Osteoblast (primary cell): ENCODE measurements at places on chromosomes 7 and 10.
A peak's percentile ranks its signal among the peaks of the same experiment; 100 is the strongest.

- DNase-seq = no peak
These were observed 13.4 kb upstream of the ARL4A start for GRCh38 chr7:12674053-12674452.

DNA sequence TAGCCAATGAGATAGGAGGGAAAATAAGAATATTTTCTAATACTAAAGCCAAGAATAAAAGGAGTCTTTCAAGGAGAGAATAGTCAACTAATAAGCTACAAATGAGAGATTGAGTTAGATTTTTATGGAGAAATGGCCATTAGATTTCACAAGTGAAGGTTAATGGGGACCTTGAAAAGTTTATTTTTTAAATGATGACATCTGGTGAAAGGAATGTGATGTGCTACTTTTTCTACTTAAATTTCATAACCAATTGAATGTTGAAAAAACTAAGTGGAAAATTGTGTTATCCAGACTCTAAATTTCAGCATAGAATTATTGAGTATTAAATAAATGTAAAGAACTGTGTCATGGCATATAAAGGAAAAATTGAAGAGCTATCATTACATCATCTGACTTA is 125.7 kb downstream of the TSPAN12 start:
- DNase-seq = no peak

- DNase-seq = no peak
These were observed 311.2 kb upstream of the SEMA3D start for GRCh38 chr7:85498031-85498430.

DNA sequence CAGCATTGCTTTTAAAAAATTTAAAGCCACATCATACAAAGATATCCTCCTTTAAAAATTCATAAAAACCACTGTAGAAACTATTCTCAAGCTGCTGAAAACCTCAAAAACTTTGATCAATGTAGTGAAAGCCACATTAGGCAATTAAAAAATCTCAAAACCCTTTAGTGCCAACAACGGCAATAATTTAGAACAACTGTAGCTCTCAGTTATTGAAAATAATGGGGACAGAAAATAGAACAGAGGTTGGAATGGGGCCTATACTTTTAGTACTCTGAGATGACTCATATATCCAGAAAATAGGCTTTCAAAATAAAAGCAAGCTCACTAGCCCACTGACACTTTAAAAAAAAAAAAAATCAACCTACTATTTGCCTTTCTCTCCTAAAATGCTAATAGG is 87.5 kb downstream of the GSAP start:
- DNase-seq = no peak

GRCh38 chr7:138214926-138215325 is 138.7 kb downstream of the AKR1D1 start:
- no peak for DNase-seq

DNA sequence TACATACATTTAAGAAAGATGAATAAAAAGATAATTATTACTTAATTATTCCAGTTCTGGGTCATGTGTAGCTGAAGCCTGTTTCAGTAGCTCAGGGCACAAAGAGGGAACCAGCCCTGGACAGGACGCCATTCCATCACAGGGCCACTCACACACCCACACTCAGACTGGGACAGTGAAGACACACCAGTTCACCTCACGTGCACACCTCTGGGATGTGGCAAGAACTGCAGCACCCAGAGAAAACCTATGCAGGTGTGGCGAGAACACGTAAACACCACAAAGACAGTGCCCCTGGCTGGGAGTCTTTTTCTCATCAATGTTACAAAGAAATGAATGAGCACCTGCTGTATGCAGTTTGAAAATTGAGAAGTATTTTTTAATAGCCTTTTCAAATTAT is 1.6 kb upstream of the IDI1 start:
- no peak for DNase-seq

- no peak for DNase-seq
These were observed 71.1 kb downstream of the FIGNL1 start for GRCh38 chr7:50379082-50379481.

GRCh38 chr10:69334302-69335062 is 56.2 kb downstream of the HK1 start:
- DNase-seq = peak; percentile 43

GRCh38 chr10:110286841-110287240 is 17.9 kb downstream of the SMNDC1 start:
- no peak for DNase-seq

DNA sequence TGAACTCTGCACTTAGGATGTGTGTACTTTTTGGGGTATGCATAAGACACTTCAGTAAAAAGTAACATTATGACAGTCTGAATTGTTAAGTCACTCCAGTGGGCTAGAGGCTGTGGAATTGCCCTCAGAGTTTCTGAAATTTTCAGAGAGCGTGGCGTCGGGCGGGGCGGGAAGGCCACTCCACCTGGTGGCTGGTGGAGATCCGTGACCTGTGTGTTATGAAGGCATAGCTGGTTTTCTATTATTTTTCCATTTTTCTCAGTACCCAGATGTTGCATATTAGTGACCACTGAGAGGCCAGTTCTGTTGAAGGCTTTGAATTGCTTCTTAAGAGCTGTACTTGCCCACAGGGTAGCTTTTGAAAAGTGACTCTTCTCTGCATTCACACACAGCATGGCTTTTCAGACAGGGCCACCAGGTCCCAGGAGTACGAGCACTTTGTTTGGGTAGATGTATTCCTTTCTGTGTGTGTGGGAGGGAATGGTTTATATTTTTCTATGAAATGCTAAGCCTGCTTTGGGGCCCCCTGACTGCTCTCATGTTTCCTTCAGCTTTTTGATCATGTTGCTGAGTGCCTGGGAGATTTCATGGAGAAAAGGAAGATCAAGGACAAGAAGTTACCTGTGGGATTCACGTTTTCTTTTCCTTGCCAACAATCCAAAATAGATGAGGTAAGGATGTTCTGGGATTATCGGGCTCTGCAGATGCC is 52.3 kb downstream of the TACR2 start:
- DNase-seq = peak; percentile 42

- DNase-seq = no peak
These were observed 348.5 kb downstream of the BBS9 start for GRCh38 chr7:33477719-33478480.

- no peak for DNase-seq
These were observed 6.5 kb downstream of the SNX8 start for GRCh38 chr7:2307690-2308107.

- no peak for DNase-seq
These were observed 161.9 kb downstream of the SORCS3 start for GRCh38 chr10:104802941-104803340.

DNA sequence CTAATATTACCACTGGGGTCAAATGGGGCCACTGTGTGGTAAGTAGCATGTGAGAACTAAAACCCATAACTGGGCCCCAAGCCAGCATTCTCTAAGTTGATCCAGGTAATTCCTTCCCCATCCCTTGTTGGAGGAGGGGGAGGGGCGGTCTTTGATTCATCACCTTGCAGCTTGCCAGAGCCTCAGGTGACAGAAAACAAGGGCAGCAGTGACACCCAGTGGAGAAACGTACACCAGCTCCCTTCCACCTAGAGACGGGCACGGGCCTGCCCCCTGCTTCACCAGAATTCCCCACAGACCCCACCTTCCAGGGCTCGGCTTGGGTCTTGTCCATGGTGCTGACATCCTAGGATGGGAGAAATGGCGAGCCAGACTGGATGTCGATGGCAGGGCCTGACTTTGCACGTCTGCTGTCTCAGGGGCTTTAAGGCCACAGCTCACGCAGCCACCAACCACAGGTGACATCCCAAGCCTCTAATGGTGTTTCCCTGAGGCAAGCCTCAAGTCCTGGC is 102.0 kb downstream of the STRA8 start:
- peak; percentile 81 for DNase-seq

- no peak for DNase-seq
These were observed 1.2 kb upstream of the OR6V1 start for GRCh38 chr7:143050931-143051330.

DNA sequence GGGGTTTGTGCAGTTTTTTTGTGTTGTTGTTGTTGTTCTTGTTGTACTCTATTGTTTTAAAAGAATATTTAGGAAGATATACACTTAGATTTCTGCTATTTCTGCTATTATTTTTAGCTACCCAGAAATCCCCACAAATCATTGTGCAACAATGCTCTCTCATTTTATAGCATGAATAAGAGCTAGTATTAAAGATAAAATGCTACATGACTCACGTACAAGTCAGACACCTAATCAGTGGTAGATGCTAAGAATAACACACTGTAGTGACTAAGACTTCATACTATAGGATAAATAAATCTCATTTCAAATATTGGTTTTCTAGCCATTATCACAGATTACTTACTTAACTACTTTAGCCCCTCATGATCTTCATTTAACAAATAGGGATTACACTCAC is 920.5 kb downstream of the KCNMA1 start:
- peak; percentile 47 for DNase-seq

GRCh38 chr10:92829786-92830377 is 18.4 kb upstream of the EXOC6 start:
- DNase-seq = no peak

DNA sequence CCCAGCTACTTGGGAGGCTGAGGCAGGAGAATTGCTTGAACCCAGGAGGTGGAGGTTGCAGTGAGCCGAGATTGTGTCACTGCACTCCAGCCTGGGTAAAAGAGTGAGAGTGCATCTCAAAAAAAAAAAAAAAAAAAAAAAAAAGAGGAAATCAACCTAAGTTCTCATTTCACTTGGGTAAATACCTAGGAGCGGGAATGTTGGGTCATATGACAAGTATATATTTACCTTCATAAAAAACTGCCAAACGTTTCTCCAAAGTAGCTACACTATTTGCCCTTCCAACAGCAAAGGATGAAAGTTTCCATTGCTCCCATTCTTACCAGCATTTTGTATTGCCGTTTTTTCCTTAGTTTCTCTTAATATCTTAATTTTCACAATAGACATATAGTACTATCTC is 9.8 kb downstream of the P4HA1 start:
- DNase-seq = no peak

GRCh38 chr10:16643502-16643901 is 121.8 kb upstream of the C1QL3 start:
- DNase-seq = no peak

- peak; percentile 49 for DNase-seq
These were observed 132.4 kb downstream of the DIP2C start for GRCh38 chr10:556971-557637.

DNA sequence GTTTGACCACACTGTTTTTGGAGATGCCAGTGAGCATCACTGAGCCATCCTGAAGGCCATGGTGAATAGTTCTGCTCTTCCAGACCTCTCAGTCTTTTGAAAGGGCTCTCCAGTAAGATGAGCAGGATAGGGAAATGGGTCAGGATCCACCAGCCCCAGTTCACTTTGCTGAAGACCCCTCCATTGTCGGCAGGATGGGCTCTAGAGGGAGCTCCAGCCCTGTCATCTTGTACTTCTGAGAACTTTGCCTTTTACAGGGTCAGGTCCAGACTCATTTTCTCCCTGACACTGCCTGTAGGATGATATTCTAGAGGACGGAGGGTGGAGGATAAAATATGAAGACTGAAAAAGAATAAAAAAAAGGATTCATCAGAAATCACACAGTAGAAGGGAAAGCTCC is 13.1 kb downstream of the LHFPL3 start:
- no peak for DNase-seq

DNA sequence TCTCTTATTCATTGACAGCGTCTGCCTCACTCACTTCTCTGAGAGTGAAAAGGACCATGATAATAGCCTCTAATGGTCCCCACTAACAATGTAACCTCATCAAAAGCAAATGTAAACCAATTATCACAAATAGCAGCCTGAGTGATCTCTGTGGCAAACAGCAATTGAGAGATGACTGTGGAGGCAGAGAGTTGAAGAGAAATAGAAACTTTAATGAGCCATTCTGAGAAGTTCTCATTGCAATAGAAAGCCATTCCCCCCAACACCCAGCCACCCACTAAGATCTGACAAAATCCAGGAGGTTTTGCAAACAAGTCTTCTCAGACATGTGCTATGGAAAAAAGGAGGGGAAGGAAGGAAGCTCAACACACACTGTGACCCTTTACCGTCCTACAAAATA is 44.2 kb upstream of the RNF148 start:
- DNase-seq = no peak

DNA sequence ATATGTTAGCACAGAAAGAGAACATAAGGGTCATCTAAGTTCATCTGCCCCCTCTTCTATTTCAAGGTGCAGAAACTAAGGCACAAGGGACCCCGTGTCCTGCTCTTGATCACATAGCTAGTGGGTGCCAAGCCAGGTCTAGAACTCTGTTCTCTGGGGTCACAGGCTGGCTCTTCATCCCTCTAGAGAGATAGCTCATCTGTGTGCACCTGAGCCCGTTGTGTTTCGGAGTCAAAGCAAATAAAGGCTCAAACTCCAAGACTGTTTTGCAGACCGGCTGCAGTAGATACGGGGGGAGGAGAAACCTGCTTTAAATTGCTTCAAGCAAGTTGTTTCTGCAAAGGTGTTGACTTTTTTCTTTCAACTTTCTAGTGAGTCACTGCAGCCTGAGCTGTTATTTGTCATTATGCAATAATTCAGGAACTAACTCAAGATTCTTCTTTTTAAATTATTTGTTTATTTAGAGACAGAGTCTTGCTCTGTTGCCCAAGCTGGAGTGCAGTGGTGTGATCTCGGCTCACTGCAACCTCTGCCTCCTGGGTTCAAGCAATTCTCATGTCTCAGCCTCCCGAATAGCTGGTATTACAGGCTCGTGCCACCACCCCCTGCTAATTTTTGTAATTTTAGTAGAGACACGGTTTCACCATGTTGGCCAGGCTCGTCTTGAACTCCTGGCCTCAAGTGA is 6.5 kb downstream of the BLVRA start:
- DNase-seq = no peak

DNA sequence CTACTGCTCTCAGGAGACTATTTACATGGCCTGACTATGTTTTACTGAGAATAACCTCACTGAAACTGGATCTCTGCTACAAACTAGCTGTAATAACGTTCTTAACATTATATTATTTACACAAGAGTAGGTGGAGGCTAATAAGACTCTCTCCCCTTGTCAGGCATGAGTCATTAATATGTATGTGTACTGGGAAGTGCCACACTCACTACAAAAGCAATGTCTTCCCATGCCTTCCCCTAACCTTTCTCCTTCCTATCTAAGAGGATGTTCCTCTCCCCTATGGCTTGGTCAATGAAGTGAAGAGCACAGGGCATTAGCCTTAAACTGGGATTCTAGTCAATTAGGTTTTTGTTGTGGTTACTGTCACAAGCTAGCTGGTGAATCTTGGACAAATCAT is 147.9 kb downstream of the DGKB start:
- peak; percentile 35 for DNase-seq

DNA sequence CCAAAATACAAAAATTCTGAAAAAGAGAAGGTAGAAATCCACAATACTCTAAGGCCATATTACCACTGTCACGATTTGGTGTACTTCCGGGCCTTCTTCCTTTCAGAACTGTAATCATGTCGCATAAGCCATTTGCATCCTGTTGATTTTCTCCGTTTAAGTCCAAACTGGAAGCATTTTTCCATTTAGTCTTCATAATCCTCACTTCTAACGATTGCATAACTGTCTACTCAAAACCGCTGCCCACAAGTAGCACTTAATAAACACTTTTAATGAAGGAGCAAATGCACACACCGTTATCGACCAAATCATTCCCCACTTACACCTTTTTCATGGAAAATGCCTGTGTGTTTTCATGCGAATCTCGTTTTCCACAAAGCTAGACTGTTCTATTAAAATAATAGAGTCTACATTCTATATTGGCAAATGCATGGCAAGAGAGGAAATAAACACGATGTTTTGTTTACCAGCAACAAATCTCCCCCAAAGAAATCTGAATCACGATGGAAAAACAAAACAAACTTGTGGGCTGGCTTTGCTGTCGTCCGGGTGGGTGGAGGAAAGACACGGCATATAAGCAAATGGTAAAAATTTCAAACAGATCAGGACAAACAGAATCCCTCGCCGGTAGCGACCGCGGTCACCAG is 1.0 kb downstream of the ATE1 start:
- DNase-seq = peak; percentile 43
